Right hindlimb (tissue), 1 donor: ENCODE measurements at places on chromosomes 13 and 19.

GRCh38 chr13:45162194-45162593 lies 38.7 kb downstream of the KCTD4 start:
- no peak for DNase-seq

DNA sequence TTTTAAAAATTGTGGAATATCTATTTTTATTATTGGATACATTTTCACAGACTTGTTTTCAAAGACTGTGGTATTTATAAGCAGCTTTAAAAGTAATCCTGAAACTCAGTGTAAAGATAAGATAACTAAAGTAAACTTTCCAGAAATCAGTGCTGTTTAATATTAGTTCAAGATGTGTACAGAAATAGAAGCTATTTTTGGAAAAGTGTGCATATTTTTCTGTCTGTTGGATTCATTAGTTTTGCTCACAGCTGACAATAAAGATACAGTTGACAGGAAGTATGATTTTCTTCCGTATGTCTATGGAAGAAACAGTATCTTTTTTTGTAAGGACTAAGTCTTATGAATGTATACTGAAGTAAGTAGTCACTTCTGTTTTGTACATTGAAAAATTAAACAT lies 85.9 kb downstream of the GJA3 start:
- no peak for DNase-seq

- no peak for DNase-seq
Observed at GRCh38 chr13:83557845-83558244, 324.4 kb downstream of the SLITRK1 start.

DNA sequence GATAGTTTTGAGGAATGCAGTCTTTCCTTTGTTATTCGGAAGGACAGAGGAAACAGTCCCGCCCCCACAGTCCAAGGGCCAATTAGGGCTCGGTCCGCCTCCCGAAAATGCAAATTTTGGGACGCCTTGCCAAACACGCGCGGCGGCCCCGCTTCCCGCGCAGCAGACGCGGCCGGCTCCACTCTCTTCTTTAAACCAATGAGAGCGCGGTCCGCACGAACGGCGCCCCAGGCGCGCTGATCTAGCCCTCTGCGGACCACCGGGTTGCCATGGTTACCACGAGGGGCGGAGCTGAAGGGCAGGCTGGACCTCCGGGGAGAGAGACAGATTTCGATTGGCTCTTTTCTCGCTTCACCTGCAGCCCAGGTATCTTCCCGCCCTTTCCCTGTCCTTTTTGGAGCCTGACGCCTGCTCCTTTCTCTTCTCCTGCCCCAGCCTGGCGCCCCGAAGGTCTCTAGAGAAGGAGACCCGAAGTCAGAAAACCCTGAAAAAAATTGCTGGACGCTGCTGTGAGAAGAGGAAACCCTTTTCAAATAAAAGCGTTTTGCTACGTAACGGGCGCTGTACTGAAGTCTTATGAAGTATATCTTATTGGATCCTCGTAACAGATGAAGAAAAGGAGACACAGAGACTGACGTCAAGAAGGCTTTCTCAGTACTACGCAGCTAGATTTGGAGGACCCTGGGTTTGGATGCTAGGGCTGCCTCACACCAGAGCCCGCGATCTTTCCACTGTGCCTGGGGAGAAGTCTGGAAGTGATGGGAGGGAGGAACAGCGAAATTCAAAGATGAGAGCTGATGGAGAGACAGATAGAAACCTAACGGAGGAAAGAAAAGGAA lies 2.0 kb downstream of the PTH2 start:
- peak; percentile 75 for DNase-seq

DNA sequence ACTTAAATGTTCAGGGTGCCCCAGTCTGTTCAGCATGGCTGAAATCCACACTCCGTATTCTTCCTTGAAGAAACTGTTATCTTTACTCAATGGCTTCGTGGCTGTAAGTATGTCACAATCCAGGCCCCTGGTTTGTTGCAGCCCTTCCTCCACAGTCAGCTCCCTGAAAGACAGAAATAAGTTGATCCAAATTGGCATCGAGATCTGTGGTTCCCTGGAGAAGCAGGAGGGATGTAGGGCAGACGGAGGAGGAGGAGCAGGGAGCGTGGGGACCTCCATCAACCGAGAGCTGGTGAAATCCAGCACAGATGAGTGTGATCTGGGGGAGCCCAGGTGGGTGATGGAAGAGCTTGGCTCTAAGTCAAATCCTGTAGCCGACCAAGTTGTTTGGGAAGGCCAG lies 304 bp downstream of the TSPAN16 start:
- DNase-seq, result no peak

GRCh38 chr13:57633141-57633949 lies 1.8 kb downstream of the PCDH17 start:
- DNase-seq, result peak; percentile 82

- no peak for DNase-seq
Observed at GRCh38 chr13:38346764-38347163, 2.9 kb upstream of the UFM1 start.

DNA sequence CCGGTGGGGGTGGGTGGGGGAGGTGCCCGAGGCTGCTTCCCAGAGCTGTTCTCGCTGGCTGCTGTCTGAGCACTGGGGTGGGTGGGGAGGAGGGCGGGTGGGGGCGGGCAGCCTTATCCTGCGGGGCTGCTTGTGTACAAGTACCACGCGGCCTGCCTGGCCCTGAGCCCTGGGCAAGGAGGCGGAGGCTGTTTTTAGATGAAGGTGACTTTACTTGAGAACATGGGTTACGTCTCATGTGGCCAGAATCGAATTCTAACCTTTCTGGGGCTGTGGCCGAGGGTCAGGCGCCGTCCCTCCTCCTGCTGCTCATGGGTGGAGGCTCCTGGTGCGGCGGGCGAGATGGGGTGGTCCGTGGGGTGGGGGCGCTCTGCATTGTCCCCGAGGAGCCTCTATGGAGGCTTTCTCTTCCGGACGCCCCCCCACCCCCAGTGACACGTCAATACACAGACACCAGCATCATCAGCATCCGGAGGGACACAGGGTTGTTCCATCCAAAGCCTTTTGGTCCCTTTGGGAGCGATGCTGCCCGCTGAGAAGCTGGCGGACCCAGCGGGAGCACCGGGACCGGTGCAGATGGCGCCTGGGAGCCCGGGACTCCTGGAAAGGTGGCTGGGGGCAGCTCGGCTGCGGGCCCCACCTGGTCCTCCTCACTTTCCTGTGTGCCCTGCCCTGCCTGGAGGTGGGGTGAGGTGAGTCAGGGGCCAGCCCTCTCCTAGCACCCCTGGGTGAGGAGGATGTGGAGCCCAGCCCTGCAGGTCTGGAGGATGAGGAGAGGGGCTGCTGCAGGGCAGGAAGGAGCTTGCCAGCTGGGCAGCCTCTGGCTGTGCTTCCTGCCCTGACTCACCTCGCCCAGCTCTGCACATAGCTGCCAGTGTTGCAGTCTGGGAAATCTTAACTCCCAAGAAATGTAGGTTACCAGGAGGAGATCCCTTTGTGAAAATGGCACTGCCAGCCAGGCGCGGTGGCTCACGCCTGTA lies 3.4 kb downstream of the BSG start:
- peak; percentile 57 for DNase-seq

DNA sequence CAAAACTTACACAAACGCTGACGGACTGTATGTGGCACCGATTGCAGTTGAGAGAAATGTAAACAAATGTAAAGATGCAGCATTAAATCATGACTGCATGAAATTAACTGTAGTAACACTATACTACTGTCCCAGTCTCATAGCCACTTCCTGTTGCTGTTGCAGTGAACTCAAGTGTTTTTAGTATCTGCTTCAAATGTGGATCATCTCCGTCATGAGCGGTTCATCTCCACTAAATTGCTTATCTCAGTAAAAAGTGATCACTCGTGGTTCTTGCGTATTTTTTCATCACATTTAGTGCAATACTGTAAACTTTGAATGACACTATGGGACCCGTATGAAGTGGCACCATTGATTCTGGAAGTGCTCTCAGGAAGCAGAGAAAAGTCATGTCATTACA lies 60.3 kb upstream of the RNF113B start:
- DNase-seq, result no peak

DNA sequence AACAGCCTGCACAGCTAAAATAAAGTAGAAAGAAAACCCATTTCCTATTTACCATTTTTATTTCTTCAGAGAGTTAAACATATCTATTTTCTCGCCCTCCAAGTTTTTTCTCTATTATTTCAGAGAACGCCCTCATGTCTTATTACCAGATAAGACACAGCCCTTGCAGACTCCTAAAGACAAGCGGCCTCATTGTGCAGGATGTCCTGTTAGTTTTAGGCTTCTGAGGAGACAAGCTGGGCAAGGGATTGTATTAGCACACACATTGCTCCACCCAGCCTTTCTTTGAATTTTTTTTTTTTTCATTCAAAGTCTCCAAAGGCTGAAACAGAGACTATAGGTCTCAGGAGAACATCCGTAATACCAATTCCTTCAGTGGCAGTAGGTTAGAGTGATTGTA lies 101.8 kb upstream of the UBL3 start:
- no peak for DNase-seq

DNA sequence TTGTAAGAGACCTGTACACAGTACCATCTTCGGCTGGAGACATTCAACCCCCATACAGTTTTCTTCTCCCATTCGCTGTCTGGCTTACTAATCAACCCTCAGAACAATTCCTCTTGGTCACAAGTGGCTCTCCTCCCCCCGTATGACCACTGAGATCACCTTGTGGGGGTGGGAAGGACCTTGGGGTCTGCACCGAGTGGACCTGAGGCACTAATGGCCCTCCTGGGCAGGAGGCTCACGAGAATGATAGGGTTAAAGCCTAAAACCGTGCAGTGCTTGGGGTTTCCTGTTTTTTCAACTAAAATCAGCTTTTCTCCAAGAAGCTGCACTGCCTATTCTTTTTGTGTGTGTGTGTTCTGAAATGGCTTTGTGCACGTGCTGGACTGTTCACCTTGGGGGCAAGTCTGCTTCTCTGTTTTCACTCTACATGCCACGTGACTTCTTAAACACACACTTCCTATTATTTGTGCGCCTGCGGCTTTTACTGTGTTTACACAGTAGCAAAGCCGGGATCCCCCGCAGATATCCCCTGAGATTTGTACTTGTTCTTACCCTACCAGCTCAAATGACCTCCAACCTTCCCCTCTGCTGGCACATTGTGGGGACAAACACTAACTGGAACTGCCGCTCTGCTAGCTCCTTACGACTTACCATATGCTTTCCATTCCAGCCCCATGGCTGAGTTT lies 12.3 kb downstream of the RBM26 start:
- no peak for DNase-seq

- no peak for DNase-seq
Observed at GRCh38 chr13:77866971-77867370, 51.7 kb downstream of the EDNRB start.

DNA sequence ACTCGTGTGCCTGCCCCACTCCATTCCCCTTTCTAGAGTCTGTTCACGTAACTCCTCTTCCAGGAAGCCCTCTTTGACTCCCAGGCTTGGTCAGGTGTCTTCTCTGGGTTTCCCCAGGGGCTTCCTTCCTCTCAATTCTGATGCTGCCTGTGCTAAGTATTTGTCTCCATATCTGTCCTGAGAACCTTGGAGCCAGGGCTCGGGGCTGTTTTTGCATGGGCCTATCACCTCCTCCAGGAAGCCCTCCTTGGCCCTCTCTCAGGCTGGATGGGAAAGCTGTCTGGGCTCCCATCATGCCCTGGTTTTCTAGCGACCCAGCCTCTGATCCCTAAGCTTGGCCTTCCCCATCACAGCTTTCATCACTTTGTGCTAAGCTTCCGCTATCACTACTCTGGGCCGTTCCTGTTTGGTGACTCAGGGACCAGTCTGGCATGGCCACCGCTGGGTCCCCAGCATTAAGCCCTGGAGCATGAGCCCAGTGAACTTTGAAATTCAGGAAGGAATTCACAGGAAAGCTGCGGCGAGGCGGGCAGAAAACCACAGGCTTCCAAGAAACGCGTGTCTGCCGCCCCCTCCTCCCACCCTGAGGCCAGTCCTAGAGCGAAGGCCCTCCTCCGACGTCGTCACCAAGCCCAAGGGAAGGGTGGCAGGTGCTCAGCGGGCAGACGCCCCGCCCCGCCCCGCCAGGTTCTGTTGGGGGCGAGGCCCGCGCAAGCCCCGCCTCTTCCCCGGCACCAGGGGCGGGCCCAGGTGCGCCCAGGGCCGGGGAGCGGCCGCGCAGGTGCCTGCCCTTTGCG lies 486 bp upstream of the SPINT2 start:
- DNase-seq, result no peak
